Urothelium cell line (cell line): ENCODE measurements at places on chromosomes 3 and 15.

DNA sequence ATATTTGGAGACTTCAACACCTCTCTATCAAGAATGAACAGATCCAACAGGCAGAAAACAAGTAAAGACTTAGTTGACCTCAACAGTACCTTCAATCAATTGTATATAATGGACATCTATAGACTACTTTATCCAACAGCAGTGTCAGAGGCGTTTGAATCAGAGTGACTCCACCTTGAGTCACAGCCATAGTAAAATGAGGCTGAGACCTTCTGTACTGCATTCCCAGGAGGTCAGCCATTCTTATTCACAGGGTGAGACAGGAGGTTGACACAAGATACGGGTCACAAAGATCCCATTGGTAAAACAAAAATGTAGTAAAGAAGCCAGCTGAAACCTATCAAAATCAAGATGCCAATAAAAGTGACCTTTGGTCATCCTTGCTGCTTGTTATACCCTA is 299.8 kb downstream of the CNTN3 start:
- no peak for DNase-seq

GRCh38 chr3:153215497-153215896 is 53.5 kb downstream of the RAP2B start:
- DNase-seq: no peak

GRCh38 chr15:74780523-74781430 is 1.1 kb upstream of the CSK start:
- DNase-seq: no peak

- DNase-seq: no peak
These were observed 23.7 kb upstream of the C3orf49 start for GRCh38 chr3:63795438-63795837.

DNA sequence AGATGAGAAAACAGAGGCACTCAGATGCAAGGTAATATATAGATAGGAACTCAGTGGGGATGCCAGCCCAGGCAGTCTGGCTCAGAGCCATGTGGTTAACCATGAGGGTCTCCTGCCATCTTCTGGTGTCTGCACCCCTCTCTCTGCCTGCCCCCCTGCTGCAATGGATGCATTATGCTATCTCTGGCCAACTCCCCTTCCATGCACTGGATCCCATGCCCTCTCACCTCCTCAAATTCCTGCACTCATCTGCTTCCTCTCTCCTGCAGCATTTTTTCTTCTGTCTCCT is 163.2 kb downstream of the STT3B start:
- DNase-seq: no peak

DNA sequence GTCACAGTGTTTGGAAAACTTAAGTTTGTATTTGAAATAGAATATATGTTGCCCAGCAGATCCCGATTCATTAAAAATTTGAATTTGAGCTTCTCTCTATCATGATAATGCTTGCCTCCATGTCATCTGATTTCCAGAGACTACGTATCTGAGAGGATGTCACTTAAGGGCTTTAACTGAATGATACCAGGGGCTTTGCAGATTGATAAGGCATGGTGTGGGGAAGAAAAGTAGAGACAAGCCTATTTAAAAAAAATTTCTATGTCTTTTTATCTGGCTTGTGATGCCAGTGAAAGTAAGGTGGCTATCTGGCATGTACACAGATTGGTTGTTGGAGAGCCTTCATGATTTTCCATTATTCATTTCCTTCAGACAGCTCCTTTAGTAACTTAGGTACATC is 72.7 kb downstream of the UBE2E2 start:
- no peak for DNase-seq

GRCh38 chr15:70788114-70789049 is 25.0 kb upstream of the UACA start:
- no peak for DNase-seq

- DNase-seq: peak; percentile 78
These were observed at the start of gene SEMA6D for GRCh38 chr15:47717036-47717612. Gene SEMA6D, plus strand, starts transcription at chr15:47717505. Its CDS starts 42,294 bp downstream, at chr15:47759799.

- DNase-seq: no peak
These were observed 15.8 kb downstream of the SOX2 start for GRCh38 chr3:181727341-181728032.

DNA sequence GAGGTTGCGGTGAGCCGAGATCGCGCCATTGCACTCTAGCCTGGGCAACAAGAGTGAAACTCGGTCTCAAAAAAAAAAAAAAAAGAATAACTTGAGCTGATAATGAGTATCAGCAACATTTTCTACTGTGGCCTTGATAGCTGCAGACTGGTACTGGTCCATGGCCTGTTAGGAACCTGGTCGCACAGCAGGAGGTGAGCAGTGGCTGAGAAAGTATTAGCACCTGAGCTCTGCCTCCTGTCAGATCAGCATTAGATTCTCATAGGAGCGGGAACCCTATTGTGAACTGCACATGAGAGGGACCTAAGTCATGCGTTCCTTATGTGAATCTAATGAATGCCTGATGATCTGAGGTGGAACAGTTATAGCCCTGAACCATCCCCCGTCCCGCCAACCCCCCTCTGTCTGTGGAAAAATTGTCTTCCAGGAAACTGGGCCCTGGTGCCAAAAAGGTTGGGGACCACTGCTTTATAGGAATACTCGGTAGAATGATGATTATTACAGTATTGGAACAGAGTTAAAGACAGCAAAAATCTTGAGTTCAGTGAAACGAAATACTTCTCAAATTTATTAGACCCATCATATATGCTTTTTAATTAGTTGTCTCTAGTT is 126.0 kb downstream of the ZNF609 start:
- no peak for DNase-seq

- no peak for DNase-seq
These were observed 1.8 kb upstream of the ATP10A start for GRCh38 chr15:25864966-25865365.

DNA sequence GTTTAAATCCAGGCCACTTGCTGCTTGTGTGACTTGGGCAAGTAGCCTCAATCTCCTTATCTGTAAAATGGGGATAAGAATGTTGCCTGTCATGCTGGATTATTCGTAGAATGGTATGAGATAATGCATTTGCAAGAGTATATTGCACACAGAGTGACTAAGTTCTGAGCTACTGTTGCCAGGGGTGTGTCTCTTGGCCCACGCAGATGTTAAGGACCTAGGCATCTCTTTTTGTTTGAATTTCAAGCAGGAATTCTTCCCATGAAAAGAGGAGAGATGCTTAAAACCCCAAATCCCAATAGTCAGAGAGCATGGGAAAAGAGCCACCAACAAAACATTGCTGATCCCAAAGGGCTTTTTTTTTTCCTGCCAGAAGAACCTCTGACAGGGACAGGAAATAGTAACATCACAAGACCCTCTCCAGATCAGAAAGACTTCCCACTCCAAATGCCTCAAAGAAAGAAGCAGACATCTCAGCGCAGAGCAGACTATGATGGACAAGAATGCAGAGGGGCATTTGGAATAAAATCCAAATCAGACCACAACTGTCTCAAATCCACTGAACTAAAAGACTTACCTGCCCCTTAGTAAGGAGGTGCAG is 90.5 kb downstream of the MRPL46 start:
- DNase-seq: no peak

DNA sequence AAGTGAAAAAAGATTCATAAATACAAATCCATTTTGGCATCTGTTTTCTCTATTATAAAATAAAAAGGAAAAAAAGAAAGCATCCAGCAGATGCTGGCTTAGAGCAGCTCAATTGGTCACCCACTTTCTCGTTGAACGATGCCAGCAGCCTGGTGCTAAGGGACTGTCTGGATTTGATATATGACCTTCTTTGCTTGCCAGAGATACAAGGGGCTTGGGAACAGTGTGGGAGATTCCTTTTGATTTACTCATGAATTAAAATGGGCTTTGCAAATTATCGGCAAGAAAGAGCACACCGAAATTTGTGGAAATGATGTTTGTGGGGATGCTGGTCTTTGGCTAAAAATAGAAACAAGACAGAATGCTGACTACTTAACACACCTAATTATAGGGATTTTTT is 210.3 kb upstream of the STT3B start:
- DNase-seq: no peak

- no peak for DNase-seq
These were observed 155.7 kb downstream of the SLCO3A1 start for GRCh38 chr15:92009162-92009561.

GRCh38 chr3:196087906-196088305 is 6.0 kb upstream of the TFRC start:
- no peak for DNase-seq

DNA sequence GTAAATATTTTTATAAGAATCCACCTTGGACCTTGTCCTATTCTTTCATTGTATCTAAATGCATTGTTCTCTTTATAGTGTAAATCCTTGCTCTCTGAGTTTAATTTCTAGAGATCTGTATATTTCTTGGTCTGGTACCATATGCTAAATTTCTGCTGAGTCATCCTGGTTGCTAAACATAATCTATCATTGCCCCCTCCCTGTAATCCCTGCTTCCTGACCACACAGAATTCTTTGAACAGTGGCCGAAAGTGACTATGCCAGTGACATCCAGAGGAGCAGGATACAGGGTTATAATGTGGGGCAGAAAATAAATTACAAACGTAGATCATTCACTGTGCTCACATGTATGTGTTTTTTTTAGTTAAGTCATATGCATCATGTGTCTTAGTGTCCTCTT is 143.1 kb downstream of the DIPK2A start:
- no peak for DNase-seq

- DNase-seq: no peak
These were observed 1.9 kb downstream of the CCDC12 start for GRCh38 chr3:46974421-46975171.
